ENCODE measurements at places on chromosomes 7 and 10.

- no peak for DNase-seq
Observed at GRCh38 chr10:93138113-93138870, 64.6 kb downstream of the CYP26A1 start.

GRCh38 chr7:137969828-137970227, 32.1 kb downstream of the CREB3L2 start:
- no peak for DNase-seq

GRCh38 chr7:23685731-23686130, 5.7 kb downstream of the FAM221A start:
- DNase-seq, result no peak

- no peak for DNase-seq
Observed at GRCh38 chr7:112082306-112082705, 123.9 kb downstream of the DOCK4 start.

DNA sequence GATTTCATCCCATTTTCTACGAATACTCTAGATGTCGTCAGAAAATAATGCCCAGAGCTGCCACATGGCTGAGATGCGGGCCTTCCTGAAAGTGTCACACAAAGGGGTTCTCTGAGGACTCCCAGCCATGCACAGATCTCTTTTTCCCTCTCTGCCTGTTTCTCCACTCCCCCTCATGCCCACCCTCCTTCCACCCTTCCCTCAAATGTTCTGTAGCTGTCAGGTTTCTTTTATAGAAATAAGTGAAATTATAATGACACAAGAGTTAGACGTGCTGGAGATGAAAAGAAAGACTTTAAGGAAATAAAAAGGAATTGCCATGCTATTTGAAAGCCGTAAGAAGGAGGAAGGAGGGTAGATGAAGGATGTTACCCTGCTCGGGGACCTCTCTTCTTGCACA, 819.3 kb upstream of the CELF2 start:
- no peak for DNase-seq

DNA sequence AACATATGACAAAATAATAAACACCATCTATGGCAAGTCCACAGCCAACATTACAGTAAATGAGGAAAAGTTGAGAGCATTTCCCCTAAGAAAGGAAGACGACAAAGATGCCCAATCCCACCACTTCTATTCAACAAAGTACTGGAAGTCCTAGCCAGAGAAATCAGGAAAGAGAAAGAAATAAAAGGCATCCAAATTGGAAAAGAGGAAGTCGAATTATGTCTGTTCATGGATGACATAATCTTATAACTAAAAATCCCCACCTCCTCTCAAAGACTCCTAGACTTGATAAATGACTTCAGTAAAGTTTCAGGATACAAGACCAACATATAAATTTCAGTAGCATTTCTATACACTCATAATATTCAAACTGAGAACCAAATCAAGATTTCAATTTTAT, 288.5 kb upstream of the POT1 start:
- DNase-seq, result no peak

- no peak for DNase-seq
Observed at GRCh38 chr10:116270771-116271592, 2.0 kb downstream of the GFRA1 start.

GRCh38 chr7:142587578-142588191, 161.6 kb upstream of the PRSS1 start:
- DNase-seq, result no peak

GRCh38 chr7:87356448-87356847, 11.0 kb downstream of the CROT start:
- no peak for DNase-seq

DNA sequence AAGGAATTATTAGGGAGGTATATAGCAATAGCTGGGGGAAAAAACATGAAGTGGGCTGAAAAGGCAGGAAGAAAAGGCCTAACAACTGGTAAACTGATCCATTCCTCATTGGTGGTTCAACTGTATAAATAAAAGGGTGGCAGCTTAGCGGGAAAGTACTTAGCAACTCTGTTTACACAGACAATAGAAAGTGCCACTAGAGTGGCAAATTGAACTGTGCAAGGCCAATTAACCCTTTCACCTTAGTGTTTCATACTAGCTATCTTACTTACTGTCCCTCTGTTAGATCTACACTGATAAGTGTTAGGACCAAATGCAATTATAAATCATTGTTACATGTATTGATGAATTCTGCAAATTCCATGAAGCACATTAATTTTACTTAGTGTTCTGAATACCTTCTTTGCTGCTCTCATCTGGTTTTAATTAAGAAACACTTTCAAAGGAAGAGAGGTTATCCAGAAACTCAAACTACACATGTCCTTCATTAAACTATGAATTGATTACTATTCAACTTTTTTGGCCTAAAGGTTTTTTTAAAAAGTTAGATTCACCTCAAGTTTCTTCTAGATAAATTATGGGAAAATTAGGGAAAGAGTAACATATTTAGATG, 28.0 kb downstream of the DNAJC1 start:
- no peak for DNase-seq

Data from activated CD4-positive, alpha-beta T cell treated with anti-CD3 and anti-CD28 coated beads, Interleukin-2, amount 50 U/mL, for 48 hours (primary cell).